ENCODE measurements at places on chromosomes 7 and 10.

DNA sequence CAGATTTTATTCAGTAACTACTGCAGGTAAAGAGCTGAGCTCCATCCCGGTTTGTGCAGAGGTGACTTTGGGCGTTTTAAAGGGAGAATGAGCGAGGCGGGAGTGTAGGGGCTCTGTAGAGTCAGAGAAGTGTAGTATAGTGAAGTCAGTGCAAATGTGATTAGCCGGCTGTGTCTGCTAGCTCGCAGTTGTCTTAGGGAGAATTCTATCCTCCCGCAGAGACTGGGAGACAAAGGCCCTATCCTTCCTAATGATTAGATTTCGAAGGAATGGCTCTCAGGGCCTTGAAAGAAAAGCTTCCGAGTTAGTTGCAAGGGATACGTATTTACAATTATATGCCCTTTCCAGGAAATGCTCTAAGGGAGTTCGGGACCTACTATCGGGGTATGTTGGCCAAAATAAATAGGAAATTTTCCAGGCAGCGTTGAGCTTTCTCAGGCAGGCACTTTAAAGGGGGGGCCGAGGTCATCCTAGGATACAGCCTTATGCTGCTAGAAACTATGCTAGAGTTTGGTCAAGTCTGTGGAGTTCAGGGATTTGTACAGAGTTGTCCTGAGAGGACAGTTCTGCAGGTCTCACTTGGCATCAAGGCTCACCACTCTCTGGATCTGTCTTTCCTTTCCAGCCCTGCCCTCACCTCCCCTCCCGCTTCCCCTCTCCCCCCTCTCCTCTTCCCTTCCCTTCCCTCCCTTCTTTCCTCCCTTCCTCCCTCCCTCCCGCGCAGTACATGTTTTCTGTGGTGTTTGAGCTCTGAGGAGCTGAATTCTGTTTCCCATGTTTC is 825 bp downstream of the MRPL32 start:
- DNase-seq = no peak

GRCh38 chr7:142481548-142481947 is 223.7 kb upstream of the PRSS58 start:
- DNase-seq = no peak

DNA sequence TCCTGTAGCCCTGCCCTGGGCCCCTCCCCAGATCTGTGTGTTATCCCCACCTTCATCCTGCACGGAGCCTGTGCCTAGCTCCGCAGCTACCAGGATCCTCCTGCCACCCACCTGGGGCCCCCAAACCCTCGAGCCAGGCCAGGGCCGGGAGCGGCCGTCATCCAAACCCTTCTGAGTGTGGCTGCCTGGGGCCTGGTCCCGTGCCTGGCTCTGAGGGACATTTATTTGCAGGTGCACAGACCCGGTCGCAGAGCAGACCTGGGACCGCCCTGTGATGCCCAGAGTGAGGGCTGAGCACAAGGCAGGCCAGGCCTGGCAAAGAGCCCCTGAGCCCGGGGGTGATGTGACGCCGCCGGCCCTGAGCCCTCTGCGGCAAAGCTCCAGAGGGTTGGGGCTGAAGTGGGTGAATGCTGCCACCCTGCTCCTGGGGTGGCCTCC is 27.4 kb upstream of the INPP5A start:
- DNase-seq = no peak

- DNase-seq = no peak
These were observed 62.7 kb downstream of the PPP1R9A start for GRCh38 chr7:94970085-94970576.

DNA sequence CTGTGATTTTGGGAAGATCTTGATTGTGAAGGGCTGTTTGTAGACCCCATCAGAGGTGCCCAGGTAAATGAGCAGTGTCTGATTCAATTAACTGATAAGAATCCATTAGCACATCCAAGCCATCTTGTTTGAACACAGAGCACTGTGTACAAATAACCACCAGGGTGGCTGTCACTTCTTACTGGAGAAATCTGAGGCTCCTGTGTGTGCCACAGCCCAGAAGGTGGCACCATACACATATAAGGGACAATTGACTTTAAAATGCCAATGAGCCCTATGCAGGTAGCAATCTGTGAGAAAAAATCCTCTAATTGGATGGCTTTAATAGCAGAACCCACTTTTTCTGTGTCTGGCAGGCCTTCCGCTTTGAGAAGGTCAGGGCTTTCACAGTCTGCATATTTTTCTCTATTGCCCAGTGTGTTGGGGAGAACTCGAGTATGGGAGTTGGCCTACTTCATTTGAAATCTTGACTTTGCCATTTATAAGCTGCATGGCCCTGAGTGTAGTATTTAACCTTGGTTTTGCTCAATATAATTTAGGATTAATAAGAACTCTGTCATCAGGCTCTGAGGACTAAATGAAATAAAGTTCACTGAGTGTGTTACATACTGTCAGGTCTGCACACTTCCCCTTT is 517.4 kb downstream of the CCSER2 start:
- DNase-seq = no peak

GRCh38 chr7:46009211-46009610 is 88.1 kb upstream of the IGFBP3 start:
- DNase-seq = no peak
